GM12878 (cell line): ENCODE measurements at places on chromosomes 3 and 15.
A peak's percentile ranks its signal among the peaks of the same experiment; 100 is the strongest.

DNA sequence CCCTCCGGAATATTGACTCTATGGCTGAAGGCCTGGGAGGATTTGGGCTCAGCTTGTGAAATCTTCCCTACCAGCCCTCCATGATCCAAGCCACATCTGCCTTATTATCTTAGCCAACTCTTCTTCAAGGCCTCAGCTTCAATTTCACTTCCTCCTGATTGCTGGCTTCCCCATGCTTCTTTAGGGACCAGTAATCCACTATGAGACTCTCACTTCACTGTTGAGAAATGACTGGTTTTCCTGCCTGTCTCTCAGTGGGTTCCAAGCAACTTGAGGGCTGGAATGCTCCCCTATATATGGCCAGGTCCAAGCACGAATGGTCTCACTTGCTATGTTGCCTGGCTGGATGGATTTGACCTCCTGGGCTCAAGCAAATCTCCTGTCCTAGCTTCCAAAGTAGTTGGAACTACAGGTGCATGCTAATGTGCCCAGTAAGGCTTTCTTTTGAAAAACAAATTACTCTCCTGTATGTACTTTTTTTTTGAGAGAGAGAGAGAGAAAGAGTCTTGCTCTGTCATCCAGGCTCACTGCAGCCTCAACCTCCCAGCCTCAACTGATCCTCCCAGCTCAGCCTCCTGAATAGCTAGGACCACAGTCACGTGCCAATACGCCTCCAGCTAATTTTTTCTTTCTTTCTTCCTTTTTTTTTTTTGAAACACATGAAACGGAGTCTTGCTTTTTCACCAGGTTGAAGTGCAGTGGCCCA, 7.9 kb upstream of the PIK3CB start:
- DNase-seq: peak; percentile 63

GRCh38 chr3:112654979-112655378, 14.0 kb upstream of the CCDC80 start:
- DNase-seq: no peak

- no peak for DNase-seq
Observed at GRCh38 chr3:53137221-53137620, 7.0 kb upstream of the RFT1 start.

- DNase-seq: no peak
Observed at GRCh38 chr15:84685304-84685703, 27.3 kb upstream of the NMB start.

DNA sequence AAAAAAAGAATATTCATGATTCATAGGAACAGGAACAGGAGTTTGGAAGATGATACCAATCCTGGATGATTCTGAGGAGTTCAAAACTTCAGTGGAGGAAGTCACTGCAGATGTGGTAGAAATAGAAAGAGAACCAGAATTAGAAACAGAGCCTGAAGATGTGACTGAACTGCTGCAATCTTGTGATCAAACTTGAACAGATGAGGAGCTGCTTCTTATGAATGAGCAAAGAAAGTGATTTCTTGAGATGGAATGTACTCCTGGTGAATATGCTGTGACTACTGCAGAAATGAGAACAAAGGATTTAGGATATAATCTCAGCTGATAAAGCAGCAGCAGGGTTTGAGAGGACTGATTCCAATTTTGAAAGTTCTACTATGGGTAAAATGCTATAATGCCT, 72.7 kb downstream of the GSK3B start:
- DNase-seq: no peak

DNA sequence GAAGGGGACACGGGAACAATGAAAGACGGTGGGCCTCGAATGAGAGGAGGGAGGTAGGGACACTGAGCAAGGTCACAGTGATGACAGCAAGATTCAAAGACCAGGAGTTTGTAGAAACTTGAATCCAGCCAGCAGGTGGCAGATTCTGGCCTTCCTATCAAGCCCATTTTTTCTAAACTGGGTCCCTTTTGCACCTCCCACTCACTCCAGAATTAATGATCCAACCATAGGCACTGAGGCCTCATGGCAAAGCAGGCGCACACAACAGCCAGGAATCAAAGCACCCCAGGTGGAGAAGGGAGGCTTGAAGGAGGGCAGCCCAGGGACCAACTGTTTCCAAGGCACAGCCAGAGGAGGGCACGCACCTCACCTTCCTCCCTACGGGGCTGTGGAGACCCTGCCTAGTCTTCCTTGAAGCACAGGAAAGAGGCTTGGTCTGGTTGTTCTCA, 90.2 kb downstream of the ANP32A start:
- no peak for DNase-seq
